Muscle of leg (tissue), 16 donors: ENCODE measurements at places on chromosomes 13 and 19. TPM values are rescaled to one million over a fixed set of nuclear protein-coding genes. Genes with fewer than 3 reads are reported as not detected.

ICAM5 gene
- polyA plus RNA-seq = 0.12 TPM

GRCh38 chr13:44843403-44843802 lies 145.9 kb downstream of the NUFIP1 start:
- no peak for DNase-seq

- DNase-seq = no peak
These were observed 1.5 kb downstream of the C3 start for GRCh38 chr19:6718741-6719539.

- peak; percentile 80 for DNase-seq
These were observed 1.5 kb downstream of the ERF start for GRCh38 chr19:42253245-42254088.

DNA sequence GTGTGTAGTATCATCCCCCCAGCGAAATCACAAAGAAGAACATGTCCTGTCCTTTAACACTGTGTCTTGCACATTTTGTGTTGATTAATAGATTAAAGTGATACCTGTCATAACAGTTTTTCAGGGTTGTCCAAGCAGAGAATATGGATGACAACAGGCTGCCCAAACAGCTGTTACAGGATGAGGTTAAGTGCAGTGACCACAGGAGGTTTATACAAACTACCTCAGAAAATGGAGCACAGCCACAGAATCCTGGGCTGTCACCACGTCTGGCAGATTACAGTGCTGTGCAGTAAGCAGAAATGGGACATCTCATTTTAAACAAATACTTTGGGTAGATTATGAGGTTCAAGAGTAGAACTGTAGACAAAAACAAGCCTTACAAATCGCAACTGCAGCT lies 575.6 kb downstream of the DCT start:
- no peak for DNase-seq

SBK3 gene
- 0.20 TPM for polyA plus RNA-seq

THAP8 gene
- 8.1 TPM for polyA plus RNA-seq

DNA sequence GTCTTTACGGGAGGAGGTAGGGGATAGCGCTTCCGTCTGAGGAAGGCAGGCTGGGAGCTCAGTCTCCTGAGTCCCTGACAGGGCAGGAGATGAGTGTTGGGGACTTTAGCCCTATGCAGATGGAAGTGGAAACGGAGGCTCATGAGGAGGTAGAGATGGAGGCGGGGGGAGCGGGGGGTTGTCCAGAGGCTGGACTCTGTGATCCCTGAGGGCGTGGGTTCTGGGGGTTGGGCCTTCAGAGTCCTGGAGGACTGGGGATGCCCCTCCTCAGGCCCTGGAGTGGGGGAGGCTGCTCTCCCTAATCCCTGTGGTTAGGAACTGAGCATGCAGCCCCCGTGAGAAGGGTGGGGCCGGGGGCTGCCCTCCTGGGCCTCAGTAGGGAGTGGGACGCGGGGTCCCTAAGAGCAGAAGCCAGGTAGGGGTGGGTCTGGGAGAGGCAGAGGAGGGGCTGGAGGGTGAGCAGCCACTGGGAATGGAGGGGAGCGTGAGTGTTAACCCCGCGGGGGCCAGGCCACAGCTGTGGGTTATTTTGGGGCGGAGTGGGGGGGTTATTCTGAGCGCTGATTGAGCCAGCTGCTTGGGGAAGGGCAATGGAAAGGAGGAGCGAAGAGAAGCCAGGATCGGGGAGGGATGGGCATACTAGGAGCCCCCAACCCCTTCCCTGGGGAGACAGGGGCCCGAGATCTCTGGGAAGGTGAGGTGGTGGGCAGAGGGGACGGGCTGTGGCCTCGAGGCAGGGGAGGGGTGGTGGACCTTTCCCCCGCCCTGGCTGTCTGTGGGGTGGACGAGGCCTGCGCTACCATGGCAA lies 2.8 kb downstream of the GRIN2D start:
- no peak for DNase-seq

ZNF441 gene
- 7.2 TPM for polyA plus RNA-seq

DNA sequence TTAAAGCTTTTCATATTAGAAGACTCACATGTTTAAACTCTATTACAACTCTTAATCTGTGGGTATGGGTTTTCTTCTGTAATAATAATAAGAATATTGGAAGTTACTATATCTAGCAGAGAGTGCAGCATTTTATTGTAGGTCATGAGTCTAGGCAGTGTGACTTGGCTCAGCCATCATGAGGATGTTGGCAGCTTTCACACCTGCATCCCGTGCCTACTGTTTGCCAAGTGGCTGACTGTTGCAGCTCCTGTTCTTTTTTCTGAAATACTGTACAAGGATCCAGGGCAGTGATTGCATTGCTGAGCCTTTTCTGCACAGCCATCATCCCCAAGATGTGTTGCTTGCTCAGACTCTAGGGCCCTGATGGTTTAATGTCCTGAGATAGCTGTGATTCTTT lies 47.4 kb downstream of the MTUS2 start:
- no peak for DNase-seq

DNA sequence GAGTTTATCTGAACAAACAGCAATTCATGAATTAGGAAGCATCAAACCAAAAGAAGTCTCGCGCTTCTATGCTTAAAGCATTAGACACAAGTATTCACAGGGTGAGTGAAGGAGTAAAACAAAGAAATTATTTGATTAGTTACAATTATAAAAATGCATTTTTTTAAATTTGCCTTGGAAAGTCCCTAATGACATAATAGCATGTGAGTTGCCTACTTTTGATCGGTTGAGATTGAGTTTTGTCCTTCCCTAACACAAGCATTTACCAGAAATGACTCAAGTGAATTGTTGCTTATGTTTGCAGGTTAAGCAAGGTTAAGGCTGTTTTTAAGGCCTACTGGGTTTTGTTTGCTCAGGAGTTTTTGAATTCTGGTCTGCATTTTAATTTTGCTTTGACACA lies 389 bp upstream of the ZNF649 start:
- no peak for DNase-seq

- DNase-seq = no peak
These were observed 16.1 kb downstream of the CEBPG start for GRCh38 chr19:33389421-33390100.

GRCh38 chr13:31051999-31052398 lies 109.7 kb downstream of the HSPH1 start:
- DNase-seq = no peak

DNA sequence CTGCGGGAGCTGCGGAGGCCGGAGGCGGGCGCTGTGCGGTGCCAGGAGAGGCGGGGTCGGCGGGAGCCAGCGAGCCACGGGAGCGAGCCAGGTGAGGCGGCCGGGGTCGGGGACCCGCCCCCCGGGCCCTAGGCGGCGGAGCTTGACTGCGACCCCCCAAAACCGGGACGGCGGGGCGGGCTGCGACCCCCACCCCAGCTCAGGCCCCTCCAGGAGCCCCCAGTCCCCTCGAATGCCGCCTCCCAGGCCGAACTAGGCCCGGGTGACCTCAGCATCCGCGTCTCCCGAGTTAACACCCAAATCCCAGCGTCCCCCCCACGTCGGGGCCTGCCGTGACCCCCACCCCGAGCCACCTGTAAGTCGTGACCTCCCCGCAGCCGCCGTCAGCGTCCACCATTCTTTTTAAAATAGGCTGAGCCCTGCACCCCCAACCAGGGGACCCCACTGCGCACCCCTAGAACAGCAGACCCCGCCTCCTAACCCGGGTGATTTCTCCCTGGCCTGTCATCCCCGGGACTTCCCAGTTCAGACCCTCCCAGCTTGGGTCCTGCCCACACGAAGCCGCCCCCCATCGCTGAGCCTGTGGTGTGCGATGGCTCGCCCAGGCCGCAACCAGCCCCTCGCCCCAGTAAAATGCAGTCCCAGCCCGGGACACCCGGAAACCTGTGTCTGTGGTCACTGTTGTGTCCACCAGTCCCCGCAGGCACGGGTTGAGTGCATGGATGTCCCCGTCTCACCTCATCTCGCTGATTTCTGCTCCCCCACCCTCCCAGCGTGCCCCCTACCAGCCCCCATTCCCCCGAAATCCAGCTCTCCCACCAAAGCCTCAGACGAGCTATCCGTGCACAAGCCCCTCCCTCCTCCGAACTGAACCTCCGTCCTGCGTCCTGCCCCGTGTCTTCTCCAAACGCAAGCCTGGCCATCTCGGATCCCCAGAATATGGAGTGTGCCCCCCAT lies 551 bp downstream of the FZR1 start:
- peak; percentile 52 for DNase-seq

ZNF571 gene
- polyA plus RNA-seq = 4.0 TPM

DNA sequence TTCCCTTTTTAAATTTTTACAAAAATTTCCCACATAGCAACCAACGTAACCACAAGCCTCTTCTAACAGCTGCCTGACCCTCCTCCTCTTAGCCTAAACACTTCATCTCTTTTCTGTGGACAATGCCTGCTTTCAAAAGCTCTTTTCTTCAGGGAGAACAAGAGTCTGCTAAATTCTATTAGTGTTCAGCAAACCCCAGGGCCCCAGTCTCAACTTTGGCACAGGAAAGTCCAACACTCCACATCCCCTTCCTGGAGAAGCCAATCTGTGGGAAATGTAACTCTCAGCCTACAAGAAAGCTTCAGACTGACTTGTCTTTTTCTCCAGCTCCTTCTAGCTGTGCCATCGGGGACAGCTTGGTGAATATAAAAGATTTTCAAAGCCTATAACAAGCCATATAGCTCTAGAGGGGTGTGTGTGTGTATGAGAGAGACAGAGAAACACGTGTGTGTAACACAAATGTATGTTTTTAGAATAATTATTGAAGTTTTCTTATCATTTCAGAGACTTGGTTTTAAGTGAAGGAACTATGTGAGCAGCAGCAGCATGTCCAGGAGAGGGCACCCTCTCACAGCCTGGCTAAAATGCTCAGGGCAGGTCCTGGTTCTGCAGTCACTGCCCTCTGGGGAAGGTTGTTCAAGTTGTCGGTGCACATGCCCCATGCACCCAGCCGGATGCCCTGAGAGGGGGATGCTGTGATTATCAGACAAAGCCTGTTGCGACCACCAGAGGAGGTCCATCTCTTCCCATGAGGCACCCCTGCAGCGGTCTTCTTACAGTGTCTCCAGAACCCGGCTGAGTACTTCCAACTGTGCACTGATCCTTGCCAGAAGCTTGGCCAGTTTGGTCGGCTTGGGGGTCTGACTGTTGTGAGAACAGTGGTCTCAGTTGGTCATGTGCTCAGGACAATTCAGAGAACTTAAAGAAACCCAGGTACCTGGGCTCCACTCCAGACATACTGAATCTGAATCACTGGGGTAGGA lies 34.4 kb downstream of the CCDC70 start:
- DNase-seq = peak; percentile 43

GRCh38 chr13:114068656-114069318 lies 63.6 kb downstream of the RASA3 start:
- DNase-seq = peak; percentile 76

GRCh38 chr13:96229356-96229755 lies 139.4 kb downstream of the HS6ST3 start:
- DNase-seq = no peak

DNA sequence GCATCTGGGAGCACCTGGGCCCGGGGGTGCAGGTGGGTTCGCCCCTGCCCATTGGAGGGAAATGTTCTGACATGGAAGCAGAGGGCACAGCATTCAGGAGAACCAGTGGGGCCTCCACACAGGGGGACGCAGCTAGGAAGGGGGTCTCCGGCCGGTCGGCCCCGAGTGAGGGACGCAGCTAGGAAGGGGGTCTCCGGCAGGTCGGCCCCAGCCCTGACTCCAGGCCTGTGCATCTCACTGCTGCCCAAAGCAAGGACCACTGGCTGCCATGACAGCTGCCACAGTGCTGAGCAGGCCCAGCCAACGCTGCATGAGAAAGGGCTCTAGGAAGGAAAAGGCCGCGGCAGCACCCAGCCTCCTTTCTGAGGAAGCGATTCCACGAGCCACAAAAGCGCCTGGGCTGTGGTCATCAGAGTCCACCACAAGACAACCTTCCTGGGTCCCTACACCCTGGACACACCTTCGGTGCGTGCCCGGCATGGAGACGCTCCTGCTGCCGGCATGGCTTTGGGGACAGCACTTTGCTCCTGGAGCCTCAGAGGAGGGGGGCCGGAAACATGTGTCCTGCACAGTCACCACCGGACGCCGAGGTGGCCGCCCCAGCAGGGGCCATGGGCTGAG lies 9.7 kb downstream of the RASA3 start:
- no peak for DNase-seq

PRODH2 gene
- not detected for polyA plus RNA-seq

- DNase-seq = no peak
These were observed 122.1 kb downstream of the COG6 start for GRCh38 chr13:39777527-39778061.

DNA sequence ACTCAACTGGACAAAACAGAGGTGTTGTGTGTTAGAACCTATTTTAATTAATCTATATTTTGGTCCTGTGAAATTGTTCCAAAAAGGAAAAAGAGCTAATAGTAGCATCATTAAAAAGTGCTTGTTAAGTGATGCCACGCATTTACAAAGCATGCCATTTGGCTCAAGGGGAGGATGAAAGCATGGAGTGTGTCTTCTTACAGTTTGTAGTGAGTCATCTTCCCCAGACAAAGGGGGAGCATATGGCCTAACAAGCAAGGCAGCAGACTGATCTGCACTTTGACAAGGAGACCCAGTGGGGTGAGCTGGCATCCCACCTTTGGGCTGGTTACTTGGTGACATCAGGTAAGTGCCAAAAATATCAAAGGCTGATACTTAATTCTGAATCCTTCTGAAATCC lies 297.0 kb downstream of the FGF9 start:
- DNase-seq = no peak

DNA sequence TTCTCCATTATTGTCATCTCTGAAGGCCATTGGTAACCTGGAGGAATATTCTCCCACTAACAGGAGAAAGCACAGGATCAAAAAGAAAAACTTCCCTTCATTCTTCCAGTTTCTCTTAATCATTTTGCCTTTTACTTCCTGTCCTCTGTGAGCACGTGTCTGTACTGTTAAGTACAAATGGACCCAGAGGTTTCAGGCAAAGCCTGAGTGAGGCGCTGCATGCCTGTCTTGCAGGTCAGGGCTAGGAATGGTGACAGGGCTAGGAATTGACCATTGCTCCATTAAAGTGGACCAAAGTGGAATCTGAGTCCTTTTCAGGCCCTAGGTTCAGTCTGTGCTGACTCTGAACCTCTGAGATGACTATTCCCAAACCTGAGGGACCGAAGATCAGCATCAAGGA lies 326.7 kb downstream of the SHISA2 start:
- DNase-seq = no peak

DNA sequence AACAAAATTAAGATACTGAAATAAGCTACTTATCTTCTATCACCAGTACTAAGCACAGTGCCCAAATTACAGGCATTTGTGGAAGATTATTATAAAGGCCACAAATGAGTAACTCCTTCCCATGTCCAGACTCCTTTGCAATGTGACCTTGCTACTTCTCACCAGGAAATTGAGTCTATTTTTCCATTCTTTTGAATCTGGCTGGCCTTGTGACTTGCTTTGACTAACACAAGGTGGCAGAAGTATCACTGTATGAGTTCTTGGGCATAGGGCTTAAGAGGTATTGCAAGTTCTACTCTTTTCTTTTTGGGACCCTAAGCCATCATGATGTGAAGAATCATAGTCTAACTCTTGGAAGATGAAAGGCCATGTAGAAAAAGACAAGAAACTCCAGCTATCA lies 49.9 kb downstream of the UGGT2 start:
- peak; percentile 5 for DNase-seq

- no peak for DNase-seq
These were observed 1.7 kb downstream of the KANK2 start for GRCh38 chr19:11195681-11196080.

GJB2 gene
- polyA plus RNA-seq = 0.80 TPM

- peak; percentile 27 for DNase-seq
These were observed 39.1 kb downstream of the SMAD9 start for GRCh38 chr13:36880961-36881360.

METTL21C gene
- 50.1 TPM for polyA plus RNA-seq
